ENCODE measurements at places on chromosomes 12 and 14.

DNA sequence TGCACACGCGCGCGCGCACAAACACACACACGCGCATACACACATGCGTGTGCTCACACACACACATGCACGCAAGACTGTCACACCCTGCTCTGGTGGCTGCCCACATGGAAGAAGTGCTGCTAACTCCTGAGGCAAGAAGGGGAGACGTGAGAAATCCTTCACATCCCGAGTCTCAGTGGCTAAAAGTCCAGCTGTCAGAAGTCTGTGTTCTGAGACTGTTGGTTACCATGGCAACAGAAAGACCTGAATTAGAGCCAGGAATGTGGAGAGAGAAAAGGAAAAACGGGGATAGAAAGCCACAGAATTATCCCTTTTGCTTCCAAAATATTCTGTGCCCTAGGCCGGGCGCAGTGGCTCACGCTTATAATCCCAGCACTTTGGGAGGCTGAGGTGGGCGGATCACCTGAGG lies 71.2 kb downstream of the PPFIBP1 start:
- no peak for DNase-seq

DNA sequence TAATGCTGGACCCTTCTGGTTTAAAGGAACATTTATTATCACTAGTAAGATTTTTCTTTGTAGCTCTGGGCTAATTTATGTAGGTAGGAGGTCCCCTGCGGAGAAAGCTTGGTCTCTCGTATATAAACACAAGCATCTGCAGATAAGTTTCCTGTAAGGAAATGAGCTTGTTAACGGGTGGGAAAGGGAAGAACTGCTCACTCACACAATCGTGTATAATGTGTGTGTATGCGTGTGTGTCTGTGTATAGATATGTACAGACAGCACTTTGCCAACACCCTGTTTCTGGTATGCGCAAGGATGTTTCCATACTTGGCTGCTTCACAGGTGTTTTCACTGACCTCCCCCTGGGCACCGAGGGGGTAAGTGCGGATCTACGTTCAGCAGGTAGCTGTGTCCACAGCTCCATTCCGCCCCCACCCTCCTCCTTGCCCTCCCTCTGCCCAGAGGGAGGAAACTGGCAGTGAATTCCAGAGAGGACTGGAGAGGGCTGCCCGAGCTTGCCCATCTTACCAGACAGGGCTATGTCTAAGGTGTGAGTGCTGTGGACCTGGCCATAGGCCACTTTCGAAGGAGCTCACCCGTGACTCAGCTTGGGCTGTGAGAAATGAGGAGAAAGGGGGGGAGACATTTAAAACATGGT lies 65.2 kb downstream of the NINJ2 start:
- no peak for DNase-seq

DNA sequence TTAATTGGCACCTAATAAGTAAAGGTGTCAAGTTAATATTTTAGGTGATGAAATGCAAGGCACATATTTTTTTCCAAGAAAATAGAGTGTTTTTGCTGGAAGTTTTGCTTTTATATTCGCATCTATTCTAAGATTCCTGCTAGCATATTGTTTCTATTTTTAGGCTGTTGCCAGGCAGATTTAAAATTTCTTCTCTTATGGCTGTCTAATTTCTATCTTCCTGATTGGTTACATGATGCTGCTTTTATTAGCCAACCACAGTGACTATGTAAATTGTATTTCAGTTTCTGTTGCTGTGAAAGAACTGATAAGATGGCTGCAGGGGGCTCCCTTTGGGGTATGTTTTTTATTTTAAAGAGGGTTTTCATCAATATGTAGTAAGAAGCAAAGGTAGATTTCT lies 42.7 kb downstream of the ATF7IP start:
- no peak for DNase-seq

GRCh38 chr12:42570076-42570475 lies 19.5 kb downstream of the PRICKLE1 start:
- no peak for DNase-seq

- DNase-seq, result no peak
Measured at GRCh38 chr14:21192447-21192822, 36.6 kb upstream of the OR5AU1 start.

GRCh38 chr12:3137814-3138445 lies 60.8 kb downstream of the TSPAN9 start:
- no peak for DNase-seq

GRCh38 chr12:14802247-14802646 lies 1.0 kb downstream of the WBP11 start:
- DNase-seq, result no peak

- DNase-seq, result no peak
Measured at GRCh38 chr14:106843951-106844483, 1317.6 kb downstream of the TMEM121 start.

DNA sequence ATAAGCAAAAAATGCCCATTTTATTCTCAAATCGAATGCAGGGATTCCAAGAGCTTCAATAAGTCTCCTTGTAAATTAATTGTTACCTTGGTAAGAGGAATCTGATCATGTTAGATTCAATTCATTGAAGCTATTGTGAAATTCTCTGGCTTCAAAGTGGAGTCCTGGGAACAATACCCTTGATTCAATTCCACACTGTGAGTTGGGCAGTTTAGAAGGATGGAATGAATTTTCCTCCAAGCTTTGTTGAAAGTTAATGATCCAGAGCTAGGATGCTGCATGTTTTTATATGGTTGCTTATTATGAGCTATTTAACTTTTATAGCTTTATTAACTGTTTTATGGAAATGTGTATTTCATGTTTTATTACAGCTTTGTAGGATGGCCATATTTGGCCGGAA lies 89.9 kb upstream of the IGF1 start:
- no peak for DNase-seq

DNA sequence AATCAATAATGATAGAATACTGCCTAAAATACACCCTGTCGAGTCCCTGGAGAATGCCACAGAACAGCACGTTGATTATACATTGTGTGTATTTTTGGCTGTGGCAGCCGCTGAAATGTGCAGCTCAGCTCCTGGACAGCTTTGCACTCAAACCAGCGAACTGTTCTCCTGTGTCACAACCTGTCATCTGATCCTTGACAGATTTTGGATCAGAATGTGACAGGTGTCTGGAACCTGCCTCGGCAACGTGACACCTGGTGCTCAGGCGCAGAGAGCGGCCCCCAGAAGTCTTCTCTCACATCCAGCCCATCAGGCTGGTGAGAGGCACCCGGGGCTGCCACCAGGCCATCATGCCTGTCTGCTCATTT lies 19.3 kb downstream of the MVK start:
- no peak for DNase-seq

DNA sequence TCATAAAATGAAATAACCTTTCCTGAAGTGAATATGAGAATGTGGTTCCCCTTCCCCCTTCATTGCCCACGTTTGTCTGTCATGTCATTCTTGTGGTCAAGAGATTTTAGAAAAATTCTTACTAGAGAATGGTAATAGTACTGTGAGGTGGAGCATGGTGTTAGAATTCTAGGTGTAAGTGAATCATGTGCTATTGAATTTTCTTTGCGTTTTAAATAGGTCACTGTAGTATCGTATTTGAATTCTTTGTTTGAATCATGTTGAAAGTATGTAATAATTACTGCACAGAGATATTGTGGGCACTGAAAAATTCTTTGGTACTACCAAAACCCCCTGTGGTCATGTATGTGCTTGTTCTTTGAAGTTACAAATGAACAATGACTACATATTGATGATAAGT lies 49.9 kb downstream of the FUT8 start:
- no peak for DNase-seq

DNA sequence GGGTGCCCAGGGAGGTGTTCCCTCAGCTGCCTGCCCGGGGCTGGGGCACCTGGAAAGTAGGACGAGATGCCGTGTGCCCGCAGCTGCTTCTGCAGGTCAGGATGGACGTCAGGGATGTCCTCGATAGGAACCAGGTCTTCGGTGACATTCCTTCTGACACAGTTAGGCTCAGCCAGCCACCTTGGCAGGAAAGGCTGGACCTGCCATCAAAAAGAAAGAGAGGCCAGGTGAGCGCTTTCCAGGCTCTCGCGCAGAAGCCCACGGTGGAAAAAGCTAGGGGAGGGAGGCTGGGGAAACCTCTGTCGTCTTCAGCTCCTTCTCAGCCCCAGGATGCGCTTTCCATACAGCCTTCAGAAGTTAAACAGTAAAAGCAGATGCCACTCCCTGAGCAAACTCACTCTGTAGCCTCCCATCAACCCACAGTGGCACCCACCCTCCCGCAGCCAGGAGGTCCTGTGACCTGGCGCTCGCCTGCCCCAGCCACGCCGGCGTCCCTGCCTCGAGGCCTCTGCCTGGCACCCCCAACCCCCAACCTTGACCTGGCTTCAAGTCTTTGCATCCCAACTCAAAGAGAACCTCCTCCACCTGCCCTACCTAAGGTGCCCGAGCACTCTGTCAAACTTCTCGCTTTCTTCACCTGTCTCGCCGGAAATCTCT lies 1.3 kb downstream of the DDX51 start:
- DNase-seq, result no peak

- no peak for DNase-seq
Measured at GRCh38 chr12:77953528-77954205, 123.0 kb downstream of the NAV3 start.

DNA sequence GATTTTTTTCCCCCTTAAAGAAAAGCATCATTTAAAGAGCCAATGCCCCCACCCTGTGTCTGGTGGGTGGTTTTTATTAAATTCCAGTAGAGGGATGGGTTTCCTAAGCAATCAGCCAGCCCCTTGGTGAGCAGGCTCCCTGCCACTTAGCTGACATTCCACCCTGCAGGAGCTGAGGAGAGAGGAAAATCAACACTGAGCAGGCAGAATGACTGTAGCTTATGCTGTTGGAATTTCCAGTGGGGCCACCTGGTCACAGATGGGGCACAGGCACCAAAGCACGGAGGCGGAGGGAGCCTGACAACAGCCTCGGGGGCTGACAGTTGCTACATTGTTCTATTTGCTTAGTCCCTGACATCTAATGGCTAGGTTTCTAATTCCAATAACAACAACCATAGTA lies 127.7 kb downstream of the TMEM30B start:
- no peak for DNase-seq

GRCh38 chr12:91065396-91065795 lies 7.6 kb upstream of the KERA start:
- DNase-seq, result no peak

- no peak for DNase-seq
Measured at GRCh38 chr14:90332271-90332584, 487 bp upstream of the NRDE2 start.

- no peak for DNase-seq
Measured at GRCh38 chr12:52673217-52673616, 7.0 kb downstream of the KRT1 start.

- DNase-seq, result no peak
Measured at GRCh38 chr14:66140213-66140918, 345.8 kb upstream of the CCDC196 start.

DNA sequence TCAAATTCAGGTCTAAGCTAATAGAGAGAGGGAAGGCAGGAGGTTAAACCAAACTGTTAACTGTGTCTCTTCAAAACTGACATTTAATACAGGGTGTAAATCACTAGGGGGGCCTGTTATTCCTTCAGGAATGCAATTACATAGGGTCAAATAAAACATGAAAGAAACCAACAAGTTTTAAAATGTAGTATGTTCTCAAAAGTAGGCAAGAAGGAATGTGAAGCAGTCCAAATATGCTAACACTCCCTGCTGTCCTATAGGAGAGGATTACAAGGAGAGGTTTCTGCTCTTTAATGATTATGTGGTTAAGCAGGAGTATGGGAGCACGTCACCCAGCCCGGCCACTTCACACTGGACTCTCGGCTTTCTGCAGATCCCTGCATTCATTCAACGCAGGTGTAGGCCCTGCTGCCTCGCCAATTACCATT lies 42.5 kb upstream of the BMP4 start:
- DNase-seq, result no peak

- DNase-seq, result no peak
Measured at GRCh38 chr14:81562818-81563217, 29.2 kb upstream of the SEL1L start.

DNA sequence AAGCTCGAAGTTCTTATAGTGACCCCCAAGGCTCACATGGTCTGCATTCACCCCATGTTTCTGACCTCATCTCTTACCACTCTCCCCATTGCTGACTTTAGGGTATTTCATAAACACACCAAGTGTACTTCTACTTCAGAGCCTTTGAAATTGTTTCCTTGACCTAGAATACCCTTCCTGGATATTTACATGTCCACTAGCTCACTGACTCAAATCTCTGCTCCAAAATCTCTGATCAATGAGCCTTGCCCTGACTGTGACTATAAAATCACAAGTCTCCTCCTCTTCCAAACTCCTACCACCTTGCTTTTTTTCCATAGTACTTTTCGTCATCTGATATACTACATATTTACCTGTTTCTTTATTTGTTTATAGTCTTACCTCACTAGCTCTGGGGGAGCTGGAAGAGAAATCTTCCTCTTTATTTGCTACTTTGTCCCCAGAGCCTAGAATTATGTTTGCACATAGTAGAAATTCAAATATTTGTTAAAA lies 105.1 kb downstream of the RMST start:
- DNase-seq, result no peak

DNA sequence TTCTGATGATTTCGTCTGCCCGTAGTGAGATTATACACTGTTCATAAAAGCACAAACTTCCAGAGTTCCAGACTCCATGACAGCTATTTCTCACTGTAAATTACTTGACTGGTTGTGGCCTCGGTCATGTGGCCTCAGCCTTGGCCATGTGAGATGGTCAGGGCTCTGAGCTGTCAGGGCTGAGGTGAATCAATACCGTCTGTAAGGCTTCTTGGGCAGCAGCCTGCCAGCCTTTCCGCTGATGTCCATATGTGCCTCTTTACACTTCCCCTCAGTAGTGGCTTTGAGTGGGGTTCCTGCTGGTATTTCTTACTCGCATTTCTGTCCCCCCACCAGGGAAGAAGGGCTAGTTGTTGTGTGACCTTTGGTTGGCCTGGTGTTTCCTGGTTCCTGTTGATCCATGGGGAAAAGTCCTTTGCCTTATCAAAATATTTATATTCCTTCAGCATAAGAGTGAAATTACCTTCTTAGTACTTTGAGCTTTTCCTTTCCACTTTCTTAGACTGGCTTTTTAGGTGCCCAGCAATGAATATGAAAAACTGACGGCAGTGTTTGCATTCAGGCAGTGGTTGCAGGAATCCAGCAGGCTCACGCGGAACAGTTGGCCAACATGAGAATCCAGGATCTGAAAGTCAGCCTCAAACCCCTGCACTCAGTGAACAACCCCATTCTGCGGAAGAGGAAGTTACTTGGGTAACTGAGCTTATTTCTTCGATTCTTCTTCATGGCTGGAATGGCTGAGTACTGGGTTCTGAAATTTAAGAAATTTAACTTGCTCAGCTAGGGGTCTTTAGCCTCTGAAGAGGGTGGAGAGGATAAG lies 46.1 kb downstream of the MAPKAPK5 start:
- DNase-seq, result no peak

DNA sequence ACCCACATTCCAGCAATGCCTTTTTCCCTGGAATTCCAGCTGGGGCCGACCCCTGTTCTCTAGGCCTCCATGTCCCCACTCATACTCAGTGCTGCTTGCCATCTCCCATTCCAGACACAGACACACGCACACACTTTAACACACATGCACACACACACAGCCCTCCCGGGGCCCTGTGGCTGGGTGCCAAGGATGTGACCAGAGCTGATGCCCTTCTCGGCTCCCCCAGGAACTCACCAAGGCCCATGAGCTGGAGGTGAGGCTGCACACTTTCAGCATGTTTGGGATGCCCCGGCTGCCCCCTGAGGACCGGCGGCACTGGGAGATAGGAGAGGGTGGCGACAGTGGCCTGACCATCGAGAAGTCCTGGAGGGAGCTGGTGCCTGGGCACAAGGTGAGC lies 4.3 kb downstream of the PLEKHG6 start:
- no peak for DNase-seq
